ENCODE measurements at places on chromosomes 2 and 18. TPM values are rescaled to one million over a fixed set of nuclear protein-coding genes. Genes with fewer than 3 reads are reported as not detected.

Gene SLC4A5
- 3.1 TPM for polyA plus RNA-seq

DNA sequence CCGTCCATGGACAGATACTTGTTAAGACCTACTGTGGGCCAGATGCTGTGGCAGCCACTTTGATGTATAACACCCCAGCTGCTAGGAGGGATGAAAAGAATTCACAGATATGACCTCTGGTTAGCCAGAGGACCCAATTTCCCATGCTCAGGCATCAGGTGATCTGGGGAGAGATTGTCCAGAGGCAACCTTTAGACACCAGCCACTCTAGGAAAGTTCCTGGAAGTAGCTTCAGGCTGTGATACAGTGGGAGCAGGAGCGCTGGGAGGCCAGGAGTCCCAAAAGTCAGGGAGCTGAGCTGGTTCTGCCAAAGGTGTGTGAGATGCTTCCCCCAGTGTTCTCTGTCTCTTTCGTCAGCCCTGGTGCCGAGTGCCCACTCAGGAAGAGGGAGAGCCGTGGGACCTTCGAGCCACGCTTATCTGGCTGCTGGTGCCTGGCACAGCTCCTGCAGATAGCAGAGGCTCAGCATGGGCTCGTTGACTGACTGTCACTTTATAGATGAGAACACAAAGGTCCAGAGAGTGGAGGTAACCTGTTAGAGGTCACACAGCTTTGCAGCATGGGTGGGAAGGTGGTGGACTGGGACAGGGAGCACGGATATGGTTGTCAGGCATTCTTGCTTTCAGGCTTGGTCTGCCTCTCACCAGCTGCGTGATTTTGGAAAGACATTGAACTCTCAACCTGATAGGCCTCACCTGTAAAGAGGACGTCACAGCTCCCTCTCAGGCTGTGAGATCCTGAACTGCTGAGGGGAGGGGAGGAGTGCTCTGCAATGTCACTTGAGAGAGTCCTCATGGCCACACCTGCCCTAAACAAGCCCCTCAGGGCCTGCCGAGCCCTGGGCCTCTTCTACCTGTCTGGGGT is 7.8 kb upstream of the RALB start:
- no peak for DNase-seq

DNA sequence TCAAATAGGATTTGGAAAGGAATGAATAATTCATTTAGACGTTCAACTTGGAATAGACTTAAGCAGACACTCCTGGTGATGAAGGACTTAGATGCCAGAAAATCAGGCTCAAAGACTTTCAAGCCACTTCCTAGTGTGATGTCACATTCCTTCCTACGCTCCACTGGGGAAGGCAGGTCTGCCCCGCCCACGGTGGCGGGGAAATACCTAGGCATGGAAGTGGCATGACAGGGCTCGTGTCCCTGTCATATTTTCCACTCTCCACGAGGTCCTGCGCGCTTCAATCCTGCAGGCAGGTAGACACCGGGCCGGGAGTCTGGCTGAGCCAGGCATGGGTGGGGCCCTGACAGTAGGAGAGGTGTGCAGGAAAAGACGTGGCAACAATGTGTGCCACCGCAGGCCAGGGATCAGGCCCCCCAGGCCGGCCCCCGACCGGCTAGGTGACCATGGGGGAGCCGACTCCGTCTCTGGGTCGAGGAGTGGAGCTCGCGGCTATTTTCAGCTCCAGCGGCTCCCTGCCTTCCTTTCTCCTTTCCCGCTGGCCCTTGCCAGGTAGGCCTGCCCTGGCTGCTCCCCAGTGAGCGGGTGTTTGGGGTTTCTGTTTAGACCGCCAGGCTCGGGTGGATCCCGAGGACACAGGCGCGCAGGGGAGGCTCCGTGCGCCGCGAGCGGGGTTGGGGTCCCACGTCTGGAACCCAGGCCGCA is at the start of gene IL1RL2:
Gene IL1RL2, plus strand, starts transcription at position 233 of the 705 bp plus-strand sequence. CDS start 845 bp downstream, outside the sequence.
- DNase-seq, result no peak

DNA sequence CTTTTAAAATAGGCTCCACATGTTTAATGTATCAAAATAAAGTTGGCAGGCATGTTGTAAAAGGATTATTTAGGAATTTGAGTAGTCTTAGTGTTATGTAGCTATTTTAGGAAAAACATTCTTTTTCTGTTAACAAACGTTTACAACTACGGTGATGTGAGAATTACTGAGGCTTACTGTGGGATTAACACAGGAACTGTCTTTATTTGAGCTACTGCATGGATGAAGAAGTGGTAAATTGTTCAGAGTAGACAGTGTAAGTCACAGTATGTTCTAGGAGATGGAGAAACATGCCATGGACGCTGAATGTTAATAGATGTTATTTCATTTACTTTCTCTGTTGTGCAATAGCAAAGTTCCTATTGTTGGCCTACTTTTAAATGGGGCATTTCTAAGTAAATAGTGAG is 1.6 kb downstream of the PPM1B start:
- no peak for DNase-seq

Gene OBSL1
- 151 TPM for polyA plus RNA-seq

GRCh38 chr18:72973841-72974240 is 106.1 kb upstream of the NETO1 start:
- DNase-seq, result no peak

All from right renal pelvis (tissue), 4 donors.